Mesenchymal stem cell (in vitro differentiated cells and primary cell): ENCODE measurements at places on chromosomes 16 and 17.
A peak's percentile ranks its signal among the peaks of the same experiment; 100 is the strongest.

DNA sequence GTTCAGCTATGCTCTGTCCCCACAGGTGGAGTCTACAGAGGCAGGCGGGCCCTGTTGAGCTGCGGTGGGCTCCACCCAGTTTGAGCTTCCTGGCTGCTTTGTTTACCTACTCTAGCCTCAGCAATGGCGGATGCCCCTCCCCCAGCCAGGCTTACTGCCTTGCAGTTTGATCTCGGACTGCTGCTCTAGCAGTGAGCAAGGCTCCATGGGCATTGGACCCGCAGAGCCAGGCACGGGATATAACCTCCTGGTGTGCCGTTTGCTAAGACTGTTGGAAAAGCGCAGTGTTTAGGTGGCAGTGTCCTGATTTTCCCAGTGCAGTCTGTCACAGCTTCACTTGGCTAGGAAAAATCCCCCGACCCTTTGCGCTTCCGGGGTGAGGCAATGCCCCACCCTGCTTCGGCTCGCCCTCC, 89.1 kb downstream of the BCAS3 start:
- DNase-seq: no peak
- H3K36me3 ChIP-seq: no peaks in the 10 kb centered on the region

GRCh38 chr17:83124871-83125514, 45.6 kb downstream of the METRNL start:
- peaks cover 36% of the 10 kb centered on the region for H3K27me3 ChIP-seq
- DNase-seq: no peak
- no peak overlapping the region for H3K4me3 ChIP-seq
- H3K36me3 ChIP-seq: no peaks in the 10 kb centered on the region
- peaks cover 6% of the 10 kb centered on the region for H3K4me1 ChIP-seq

- H3K36me3 ChIP-seq: peaks cover 60% of the 10 kb centered on the region
- no peak overlapping the region for H3K4me3 ChIP-seq
- peaks cover 4% of the 10 kb centered on the region for H3K4me1 ChIP-seq
- no peak for DNase-seq
- H3K27me3 ChIP-seq: peaks cover 13% of the 10 kb centered on the region
These were observed 3.7 kb downstream of the PRSS8 start for GRCh38 chr16:31131841-31132271.

GRCh38 chr17:7837408-7838088, 3.5 kb downstream of the KDM6B start:
- H3K36me3 ChIP-seq: peaks cover 12% of the 10 kb centered on the region
- peaks cover 38% of the 10 kb centered on the region for H3K4me1 ChIP-seq
- H3K27me3 ChIP-seq: no peaks in the 10 kb centered on the region
- H3K27ac ChIP-seq: peak overlapping the region; percentile 56
- no peak for DNase-seq
- H3K4me3 ChIP-seq: peak overlapping the region; percentile 24

DNA sequence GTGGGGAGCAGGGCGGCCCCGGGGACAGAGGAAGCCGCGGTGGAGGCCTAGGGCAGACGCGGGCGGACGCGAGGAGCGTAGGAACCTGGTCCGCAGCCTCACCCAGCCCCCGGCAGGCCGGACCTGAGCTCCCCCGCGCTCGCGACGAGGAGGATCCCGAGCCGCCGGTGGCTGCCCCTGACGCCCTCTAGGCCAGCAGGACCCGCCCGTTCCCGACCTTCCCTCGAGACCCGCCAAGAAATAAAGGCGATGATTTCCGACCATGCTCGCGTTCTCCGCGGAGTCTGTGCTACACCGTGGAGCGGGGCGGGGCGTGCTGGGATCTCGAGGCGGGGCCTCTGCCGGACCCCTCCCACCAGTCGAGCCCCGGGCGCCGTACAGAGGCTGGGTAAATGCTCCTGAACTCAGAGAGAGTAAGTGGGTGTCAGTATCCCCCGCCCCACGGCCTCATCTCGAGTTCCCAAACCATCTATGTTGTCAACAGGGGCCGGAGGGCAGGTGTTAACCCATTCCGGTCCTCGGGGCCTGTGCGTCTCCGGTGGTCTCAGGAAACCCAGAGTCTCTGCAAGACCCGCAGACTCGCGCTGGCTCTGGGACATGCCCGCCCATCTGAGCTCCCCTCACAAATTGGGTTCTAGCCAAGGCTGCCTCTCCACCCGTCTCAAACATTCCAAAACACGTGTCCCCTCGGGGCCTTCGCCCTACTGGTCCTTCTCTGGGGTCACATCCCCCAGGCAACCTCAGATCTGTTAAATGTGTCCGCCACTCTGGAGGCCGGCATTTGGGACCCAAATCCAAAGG, 13.7 kb downstream of the SYCE1L start:
- peaks cover 22% of the 10 kb centered on the region for H3K4me1 ChIP-seq
- peaks cover 67% of the 10 kb centered on the region for H3K27me3 ChIP-seq
- H3K4me3 ChIP-seq: peak overlapping the region; percentile 73
- no peaks in the 10 kb centered on the region for H3K36me3 ChIP-seq
- DNase-seq: peak; percentile 52
- H3K27ac ChIP-seq: no peak overlapping the region

- H3K27me3 ChIP-seq: peaks cover 6% of the 10 kb centered on the region
- no peak overlapping the region for H3K27ac ChIP-seq
- no peak overlapping the region for H3K4me3 ChIP-seq
- no peaks in the 10 kb centered on the region for H3K36me3 ChIP-seq
- DNase-seq: no peak
- H3K4me1 ChIP-seq: no peaks in the 10 kb centered on the region
These were observed 108.5 kb upstream of the XYLT1 start for GRCh38 chr16:17578981-17579874.
